ENCODE measurements at places on chromosomes 6 and 20. TPM values are rescaled to one million over a fixed set of nuclear protein-coding genes. Genes with fewer than 3 reads are reported as not detected.

Gene RAET1L
- total RNA-seq, result not detected

Gene CCN2
- 105 TPM for total RNA-seq

Gene C6orf163
- 1.5 TPM for total RNA-seq

Gene TAF8
- total RNA-seq, result 34.0 TPM

Gene NTSR1
- 0.75 TPM for total RNA-seq

Gene LAMA2
- 3.6 TPM for total RNA-seq

Gene HTR1E
- total RNA-seq, result not detected

Gene CCND3
- 28.4 TPM for total RNA-seq

- H3K36me3 ChIP-seq, result no peaks in the 10 kb centered on the region
- no peaks in the 10 kb centered on the region for H3K27me3 ChIP-seq
- no peak overlapping the region for H3K4me3 ChIP-seq
- no peaks in the 10 kb centered on the region for H3K4me1 ChIP-seq
- H3K27ac ChIP-seq, result no peak overlapping the region
These were observed 35.8 kb downstream of the TOP1 start for GRCh38 chr20:41064377-41064776.

DNA sequence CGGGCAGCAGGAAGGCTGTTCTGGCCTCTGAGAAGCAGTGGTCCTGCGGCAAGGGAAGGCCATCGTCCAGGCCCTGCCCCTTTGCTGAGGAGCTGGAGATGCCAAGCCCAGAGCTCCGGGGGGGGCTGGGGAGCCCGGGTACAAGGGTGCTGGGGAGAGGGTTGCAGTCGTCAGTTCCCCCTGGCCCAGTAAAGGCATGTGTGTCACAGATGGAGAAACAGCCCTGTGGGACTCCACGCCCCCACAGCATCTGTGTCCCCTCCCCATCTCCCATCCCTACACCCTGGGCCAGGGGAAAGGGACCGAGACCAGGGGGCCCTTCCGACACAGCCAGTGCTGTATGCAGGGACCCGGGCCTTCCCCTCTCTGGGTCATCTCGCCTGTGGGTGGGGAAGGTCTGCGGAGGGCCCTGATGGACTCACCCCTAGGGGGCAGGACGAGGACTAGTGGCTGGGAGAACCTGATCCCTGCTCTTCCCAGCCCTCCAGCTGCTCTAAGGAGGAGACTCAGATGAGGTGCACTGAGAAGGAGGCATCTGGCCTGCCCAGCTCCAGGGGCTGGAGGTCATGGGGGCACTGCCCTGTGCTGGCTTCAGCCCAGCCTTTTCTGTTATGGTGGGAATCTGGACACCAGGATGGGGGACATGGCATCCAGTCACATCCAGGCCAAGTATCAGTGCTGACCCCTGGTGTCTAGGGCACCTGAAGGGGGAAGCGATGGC lies 609 bp downstream of the MYL9 start:
- H3K4me3 ChIP-seq, result peak overlapping the region; percentile 88
- no peaks in the 10 kb centered on the region for H3K36me3 ChIP-seq
- no peak overlapping the region for H3K27ac ChIP-seq
- H3K27me3 ChIP-seq, result no peaks in the 10 kb centered on the region

- no peak overlapping the region for H3K4me3 ChIP-seq
- no peak overlapping the region for H3K27ac ChIP-seq
- no peaks in the 10 kb centered on the region for H3K27me3 ChIP-seq
- H3K4me1 ChIP-seq, result no peaks in the 10 kb centered on the region
These were observed 70.2 kb downstream of the RIN2 start for GRCh38 chr20:19828232-19828631.

DNA sequence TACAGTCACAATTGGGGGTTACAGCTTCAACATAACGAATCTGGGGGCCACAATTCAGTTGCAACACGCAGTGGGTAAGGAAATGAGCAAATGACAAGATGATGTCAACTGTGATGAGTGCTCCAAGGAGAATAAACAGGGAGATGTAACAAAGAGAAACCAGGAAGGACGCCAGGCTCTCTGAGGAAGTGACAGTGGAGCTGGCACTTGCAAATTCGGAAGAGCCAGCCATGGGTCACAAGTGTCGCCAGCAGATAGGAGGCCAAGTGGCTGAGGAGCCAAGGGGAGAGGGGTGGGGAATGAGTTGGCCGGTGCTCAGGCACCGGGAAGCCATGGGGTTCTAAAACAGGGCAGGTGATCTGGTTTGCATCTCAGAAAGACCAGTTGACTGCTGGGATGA lies 136.4 kb downstream of the EYA2 start:
- H3K4me1 ChIP-seq, result no peaks in the 10 kb centered on the region
- no peak overlapping the region for H3K27ac ChIP-seq
- no peaks in the 10 kb centered on the region for H3K27me3 ChIP-seq
- no peaks in the 10 kb centered on the region for H3K36me3 ChIP-seq

DNA sequence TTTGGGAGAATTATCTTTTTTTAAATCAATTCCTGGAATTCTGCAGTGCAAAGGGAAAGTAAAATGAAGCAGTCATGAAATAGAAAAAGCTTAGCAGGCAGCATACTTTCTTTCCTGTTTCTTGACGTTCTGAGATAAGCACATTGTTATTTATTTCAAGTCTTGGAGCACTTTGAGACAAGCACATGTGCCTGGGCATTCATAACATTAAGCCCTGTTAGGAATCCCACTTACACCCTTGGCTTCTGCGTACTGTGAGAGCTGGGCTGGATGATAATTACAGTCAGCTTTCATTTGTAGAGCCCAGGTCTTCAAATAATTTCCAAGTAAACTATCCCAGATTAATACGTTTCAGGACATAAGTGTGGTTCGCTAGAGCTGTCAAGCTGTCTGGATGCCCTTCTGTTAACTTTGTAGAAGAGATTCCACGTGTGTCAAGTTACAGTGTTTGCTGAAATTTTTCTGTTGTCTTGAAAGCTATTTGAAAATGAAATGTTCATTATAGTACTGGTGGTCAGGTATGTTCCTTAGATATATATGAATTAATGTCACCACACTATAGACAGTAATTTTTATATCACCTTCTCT lies 8.9 kb downstream of the FARS2 start:
- H3K27me3 ChIP-seq, result no peaks in the 10 kb centered on the region
- H3K4me3 ChIP-seq, result no peak overlapping the region
- H3K36me3 ChIP-seq, result no peaks in the 10 kb centered on the region
- no peak for DNase-seq
- no peaks in the 10 kb centered on the region for H3K4me1 ChIP-seq

GRCh38 chr20:54115172-54115854 lies 44.9 kb upstream of the BCAS1 start:
- H3K27ac ChIP-seq, result no peak overlapping the region
- H3K4me1 ChIP-seq, result no peaks in the 10 kb centered on the region

- no peak for DNase-seq
- no peak overlapping the region for H3K4me3 ChIP-seq
- no peaks in the 10 kb centered on the region for H3K4me1 ChIP-seq
- H3K27me3 ChIP-seq, result peaks cover 6% of the 10 kb centered on the region
These were observed 13.9 kb upstream of the SULF2 start for GRCh38 chr20:47799116-47799715.

GRCh38 chr6:104788400-104788799 lies 71.3 kb downstream of the HACE1 start:
- no peaks in the 10 kb centered on the region for H3K4me1 ChIP-seq
- DNase-seq, result no peak
- H3K36me3 ChIP-seq, result no peaks in the 10 kb centered on the region
- H3K27me3 ChIP-seq, result no peaks in the 10 kb centered on the region
- no peak overlapping the region for H3K27ac ChIP-seq
- H3K4me3 ChIP-seq, result no peak overlapping the region

GRCh38 chr20:48015141-48015910 lies 230.0 kb upstream of the SULF2 start:
- H3K27ac ChIP-seq, result no peak overlapping the region
- H3K27me3 ChIP-seq, result no peaks in the 10 kb centered on the region
- no peaks in the 10 kb centered on the region for H3K4me1 ChIP-seq
- H3K4me3 ChIP-seq, result no peak overlapping the region
- DNase-seq, result no peak

- H3K27me3 ChIP-seq, result no peaks in the 10 kb centered on the region
- DNase-seq, result no peak
These were observed 459.9 kb upstream of the MARCKS start for GRCh38 chr6:113397236-113397635.

- DNase-seq, result no peak
- no peak overlapping the region for H3K4me3 ChIP-seq
- no peaks in the 10 kb centered on the region for H3K36me3 ChIP-seq
- H3K27ac ChIP-seq, result no peak overlapping the region
- no peaks in the 10 kb centered on the region for H3K27me3 ChIP-seq
These were observed 386.9 kb upstream of the HSF2 start for GRCh38 chr6:122012578-122012977.

DNA sequence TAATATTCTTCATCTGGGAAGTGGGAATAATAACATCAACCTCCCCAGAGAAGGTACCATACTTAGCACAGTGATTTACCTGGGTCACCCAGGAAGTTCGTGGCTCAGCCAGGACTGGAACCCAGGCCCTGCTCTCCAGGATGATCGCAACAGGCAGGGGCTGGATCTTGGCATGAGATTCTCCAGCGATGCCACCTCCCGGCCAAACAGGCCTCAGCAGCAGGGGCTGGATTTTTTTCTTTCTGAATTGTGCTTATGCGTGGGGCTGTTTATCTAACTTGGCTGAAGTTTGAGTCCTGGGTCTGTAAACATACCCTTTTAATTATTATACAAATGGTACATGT lies 129.5 kb upstream of the PTPN1 start:
- no peak for DNase-seq
- H3K27me3 ChIP-seq, result no peaks in the 10 kb centered on the region
- H3K4me3 ChIP-seq, result no peak overlapping the region
- H3K4me1 ChIP-seq, result no peaks in the 10 kb centered on the region
- H3K36me3 ChIP-seq, result no peaks in the 10 kb centered on the region
- no peak overlapping the region for H3K27ac ChIP-seq

- H3K4me3 ChIP-seq, result no peak overlapping the region
- no peak overlapping the region for H3K27ac ChIP-seq
- peaks cover 4% of the 10 kb centered on the region for H3K4me1 ChIP-seq
These were observed 114.3 kb upstream of the HDAC2 start for GRCh38 chr6:114085211-114085610.

- H3K27ac ChIP-seq, result no peak overlapping the region
- DNase-seq, result no peak
These were observed 573.8 kb downstream of the EPM2A start for GRCh38 chr6:145161501-145161900.

- DNase-seq, result no peak
- H3K36me3 ChIP-seq, result no peaks in the 10 kb centered on the region
These were observed 450.9 kb downstream of the GJA1 start for GRCh38 chr6:121886223-121886830.
